ENCODE measurements at places on chromosomes 11 and 22.

GRCh38 chr11:35909511-35910265 lies 34.2 kb upstream of the LDLRAD3 start:
- DNase-seq: no peak

- DNase-seq: no peak
Observed at GRCh38 chr11:77126861-77127234, 1.2 kb upstream of the MYO7A start.

- DNase-seq: no peak
Observed at GRCh38 chr11:78037056-78037455, 14.0 kb upstream of the KCTD14 start.

GRCh38 chr22:41561335-41561734 lies 525 bp downstream of the CSDC2 start:
- DNase-seq: no peak

GRCh38 chr11:101331411-101331810 lies 201.8 kb upstream of the PGR start:
- DNase-seq: no peak

DNA sequence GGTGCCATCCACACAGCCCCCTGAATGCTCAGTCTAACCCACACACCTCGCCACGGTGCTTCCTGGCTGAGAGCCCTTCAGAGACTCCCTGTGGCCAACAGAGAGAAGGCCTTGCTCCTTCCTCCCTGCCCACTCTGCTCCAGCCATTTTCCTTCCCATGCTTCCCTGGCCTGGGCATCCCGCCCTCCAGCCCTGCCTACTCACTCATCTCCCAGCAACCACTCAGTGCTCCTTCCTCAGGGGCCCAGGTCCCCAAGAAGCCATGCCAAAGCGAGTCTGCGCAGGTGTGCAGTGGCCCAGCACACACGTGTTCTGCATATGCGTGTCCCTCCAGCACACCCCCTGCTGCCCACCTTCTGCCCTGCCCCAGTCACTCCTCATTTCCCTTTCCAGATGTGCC lies 56.4 kb downstream of the NECTIN1 start:
- no peak for DNase-seq

- no peak for DNase-seq
Observed at GRCh38 chr11:396948-397548, 3.0 kb downstream of the PKP3 start.

GRCh38 chr11:131025020-131025419 lies 108.7 kb upstream of the SNX19 start:
- DNase-seq: no peak

DNA sequence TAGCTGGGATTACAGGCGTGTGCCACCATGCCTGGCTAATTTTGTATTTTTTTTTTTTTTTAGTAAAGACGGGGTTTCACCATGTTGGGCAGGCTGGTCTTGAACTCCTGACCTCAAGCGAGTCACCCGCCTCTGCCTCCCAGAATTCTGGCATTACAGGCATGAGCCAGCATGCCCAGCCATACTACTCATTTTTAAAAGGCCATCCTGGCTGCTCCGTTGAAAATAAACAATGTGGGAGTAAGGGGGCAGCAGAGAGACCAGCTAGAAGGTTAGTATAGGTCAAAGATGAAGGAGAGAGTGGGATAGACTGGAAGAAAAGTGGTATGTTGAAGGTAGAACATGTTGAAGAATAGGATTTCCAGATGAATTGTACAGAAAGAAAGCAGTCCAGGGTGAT lies 17.6 kb upstream of the LIN7C start:
- no peak for DNase-seq

GRCh38 chr22:44023404-44024287 lies 456 bp upstream of the PARVB start:
- DNase-seq: peak; percentile 39

- DNase-seq: no peak
Observed at GRCh38 chr11:43116071-43116470, 195.7 kb upstream of the API5 start.

DNA sequence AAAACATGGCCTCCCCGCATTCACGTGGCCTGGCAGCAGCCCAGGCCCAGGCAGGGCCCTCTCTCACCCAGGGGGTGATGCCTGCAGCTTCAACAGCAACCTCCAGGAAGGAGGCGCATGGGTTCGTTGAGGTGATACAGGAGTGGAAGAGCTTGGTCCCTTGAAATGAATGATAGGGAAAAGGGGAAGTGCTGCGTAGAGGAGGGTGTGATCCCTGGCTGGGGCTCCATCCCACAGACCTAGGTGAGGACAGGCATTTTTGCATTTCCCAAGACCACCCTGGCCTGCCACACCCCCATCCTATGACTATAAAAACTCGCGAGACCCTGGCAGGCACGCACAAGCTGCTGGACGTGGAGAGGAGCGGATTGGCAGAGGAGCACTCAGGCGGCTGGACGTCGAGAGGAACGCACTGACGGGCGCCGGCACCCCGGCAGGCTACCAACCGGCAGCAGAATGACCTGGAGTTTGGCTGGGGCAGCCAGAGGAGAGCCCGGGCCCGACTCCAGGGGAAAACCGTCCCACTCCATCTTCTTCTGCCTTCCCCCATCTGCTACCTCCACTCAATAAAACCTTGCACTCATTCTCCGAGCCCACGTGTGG lies 32.6 kb downstream of the RTN4R start:
- no peak for DNase-seq

DNA sequence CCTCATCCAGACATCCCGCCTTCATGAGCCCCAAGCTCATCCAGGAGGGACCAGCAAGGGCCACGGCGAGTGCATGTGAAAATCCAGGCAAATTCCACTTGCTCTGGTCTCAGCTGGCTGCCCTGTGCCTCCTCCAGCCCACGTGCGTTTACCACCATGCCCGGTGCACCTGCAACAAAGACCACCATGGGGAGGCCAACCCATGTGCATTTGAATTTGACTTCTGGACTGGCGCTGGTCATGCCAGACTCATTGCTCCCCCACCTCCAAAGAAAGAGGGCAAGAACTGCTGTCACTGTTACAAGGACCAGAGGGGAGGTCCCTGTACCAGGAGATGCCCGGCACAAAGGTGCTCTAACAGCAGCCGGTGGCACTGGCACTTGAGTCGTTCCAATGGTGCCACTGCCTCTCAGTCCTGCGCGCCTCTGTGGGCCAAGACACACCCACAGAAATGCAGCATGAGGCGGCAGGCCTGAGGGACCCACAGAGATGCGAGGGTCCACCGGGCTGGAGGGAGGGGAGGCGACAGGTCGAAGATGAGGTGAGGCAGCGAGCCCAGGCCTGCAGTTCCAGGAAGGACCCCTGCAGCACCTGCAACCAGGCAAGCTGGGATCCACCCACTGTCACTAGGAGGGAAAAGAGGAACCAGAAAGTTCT lies 80.3 kb downstream of the PHF21B start:
- no peak for DNase-seq

- DNase-seq: no peak
Observed at GRCh38 chr11:35038211-35038928, 100.6 kb upstream of the CD44 start.

DNA sequence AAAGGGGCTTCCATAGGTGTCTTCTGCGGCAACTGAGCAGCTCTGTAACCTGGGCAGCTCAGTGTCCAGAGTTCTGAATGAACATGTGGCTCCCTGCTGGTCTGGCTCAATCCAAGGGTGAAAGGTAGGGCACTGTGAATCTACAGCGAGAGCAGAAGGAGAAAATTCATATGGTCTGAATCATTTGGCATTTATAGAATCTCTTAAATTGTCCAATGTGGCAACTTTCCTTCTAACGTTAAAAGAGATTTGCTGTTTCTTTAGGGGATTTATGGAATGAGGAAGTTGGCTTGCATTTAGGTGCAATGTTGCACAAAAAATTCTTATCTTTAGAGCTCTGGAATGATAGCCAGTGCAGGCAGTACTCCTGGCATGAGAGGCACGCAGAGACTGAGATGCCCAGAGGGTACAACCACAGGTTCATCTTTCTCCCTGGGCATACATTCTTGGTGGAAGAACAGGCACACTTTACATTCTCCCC lies 17.0 kb downstream of the ATXN10 start:
- no peak for DNase-seq

DNA sequence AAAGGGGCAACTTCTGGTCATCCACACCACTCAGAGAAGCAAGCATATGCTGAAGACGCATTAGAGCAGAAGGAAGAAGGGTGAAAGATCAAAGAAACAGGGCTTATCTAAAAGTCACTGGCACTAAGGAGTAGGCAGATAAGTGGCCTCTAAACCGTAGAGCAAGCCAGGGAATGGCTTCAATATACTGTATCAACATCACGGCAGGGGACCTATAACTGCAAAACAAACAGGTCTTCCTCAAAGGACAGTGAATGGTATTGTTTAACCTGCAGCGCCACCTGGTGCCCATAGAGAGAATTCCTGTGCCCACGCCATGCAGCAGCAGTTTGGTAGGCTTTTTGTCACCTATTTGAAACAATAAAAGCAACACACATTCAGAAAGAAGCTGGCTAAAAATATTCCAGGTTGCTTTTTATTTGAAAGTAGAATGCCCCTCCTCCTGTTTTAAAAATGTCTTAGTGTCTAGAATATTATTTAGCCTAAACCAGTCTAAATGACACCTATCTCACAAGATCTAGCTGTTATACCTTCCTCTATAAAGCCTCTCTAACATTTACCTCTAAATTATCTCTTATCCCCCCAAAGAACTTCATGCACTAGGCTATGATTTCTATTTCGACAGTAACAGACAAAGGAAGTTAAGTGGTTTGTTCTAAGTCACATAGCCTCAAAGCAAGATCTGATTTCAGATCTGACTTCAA lies 21.8 kb downstream of the SNX19 start:
- no peak for DNase-seq

DNA sequence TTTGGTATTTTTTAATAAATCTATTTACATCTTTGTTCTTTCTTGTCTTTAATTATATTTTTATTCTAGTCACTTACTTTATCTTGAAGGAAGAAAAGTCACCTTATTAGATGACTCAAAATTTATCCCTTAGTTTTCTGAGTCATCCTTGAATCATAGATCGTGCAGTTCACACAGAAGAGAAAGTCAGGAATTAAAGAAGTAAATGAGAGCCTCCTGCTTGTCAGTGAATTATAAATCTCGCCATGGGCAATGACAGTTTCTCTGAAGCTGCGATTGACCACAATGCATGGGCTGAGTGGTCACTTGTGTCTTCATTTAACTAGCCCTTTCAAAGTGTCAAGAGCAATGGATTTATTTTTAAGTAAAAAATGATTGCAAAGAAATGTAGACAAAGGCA lies 91.2 kb downstream of the LUZP2 start:
- no peak for DNase-seq

GRCh38 chr11:33893711-33894397 lies 2.0 kb upstream of the LMO2 start:
- DNase-seq: no peak

DNA sequence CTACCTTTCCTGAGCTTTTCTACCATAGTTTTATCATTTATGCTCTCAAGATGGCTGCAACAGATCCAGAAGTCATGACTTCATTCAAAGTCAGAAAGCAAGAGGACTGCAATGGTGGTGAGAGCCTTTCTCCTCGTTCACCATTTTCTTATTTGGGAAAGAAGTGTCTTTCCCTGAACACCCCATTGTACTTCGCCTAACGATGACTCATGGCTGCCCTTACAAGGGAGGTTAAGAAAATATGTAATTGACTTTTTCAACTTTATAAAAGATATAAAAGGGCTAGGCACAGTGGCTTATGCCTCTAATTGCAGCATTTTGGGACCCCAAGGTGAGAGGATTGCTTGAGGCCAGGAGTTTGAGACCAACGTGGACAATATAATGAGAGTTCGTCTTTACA lies 541.7 kb downstream of the METTL15 start:
- DNase-seq: no peak

- DNase-seq: no peak
Observed at GRCh38 chr22:44645083-44645482, 56.9 kb upstream of the PRR5 start.
